ENCODE measurements at places on chromosomes 2 and 18.

- no peak for DNase-seq
Measured at GRCh38 chr2:29615183-29615582, 306.2 kb downstream of the ALK start.

DNA sequence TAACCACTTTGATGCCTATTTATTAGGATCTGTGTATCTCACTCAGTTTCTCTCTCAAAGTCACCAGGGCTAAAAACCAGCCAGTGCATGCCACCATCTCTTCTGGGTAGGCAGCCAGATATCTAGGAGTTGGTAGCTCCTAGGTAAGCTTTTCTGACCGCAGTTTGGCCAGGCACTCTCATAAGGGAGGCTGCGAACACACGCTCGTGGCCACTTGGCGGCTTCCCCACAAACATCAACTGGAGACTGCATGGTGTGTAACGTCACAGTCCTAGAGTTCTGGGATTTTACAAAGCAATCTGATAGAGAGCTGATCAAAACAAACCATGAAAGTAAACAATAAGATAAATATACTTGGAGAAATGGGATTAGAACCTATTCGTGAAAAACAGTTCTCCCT lies 424.3 kb upstream of the ACVR2A start:
- no peak for DNase-seq

GRCh38 chr2:129806990-129807389 lies 172.5 kb upstream of the RAB6C start:
- DNase-seq = no peak

DNA sequence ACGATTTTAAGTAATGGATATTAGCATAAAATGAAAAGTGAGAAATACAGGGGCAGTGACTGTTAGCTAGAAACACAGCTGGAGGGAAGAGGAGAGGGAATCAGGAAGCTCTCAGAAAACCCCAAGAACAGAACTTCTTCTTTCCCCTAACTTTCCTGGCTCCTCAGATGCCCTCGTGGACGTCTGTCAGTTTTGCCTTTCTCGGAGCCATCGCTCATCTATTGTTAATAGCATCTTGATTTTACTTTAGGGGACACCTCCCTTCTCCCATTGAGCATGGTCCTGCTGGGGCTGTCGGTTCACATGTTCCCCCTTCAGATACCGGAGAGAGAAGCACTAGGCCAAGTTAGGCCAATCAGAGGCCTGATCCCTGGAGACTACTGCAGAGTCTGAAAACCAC lies 2.3 kb upstream of the PLEK start:
- no peak for DNase-seq

DNA sequence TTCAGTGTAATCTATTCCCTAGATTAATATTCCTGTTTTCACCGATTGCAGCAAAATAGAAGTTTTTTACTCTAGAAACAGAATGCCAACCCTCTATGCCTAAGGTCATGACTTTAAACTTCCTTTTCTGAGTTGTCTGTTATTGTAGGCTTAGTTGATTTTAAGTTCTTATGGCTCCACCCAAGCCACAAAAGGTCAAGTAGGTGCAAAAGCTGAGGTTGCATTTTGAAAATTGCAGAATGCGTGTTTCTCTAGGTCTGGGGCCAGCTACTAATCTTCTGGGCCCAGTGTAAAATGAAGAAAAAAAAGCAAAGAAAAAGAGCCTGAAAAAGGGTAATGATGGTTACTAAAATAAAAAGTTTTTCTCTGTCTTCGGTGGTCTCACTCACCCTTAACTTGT lies 635.7 kb upstream of the FAM98A start:
- no peak for DNase-seq
